ENCODE measurements at places on chromosomes 3 and 15. TPM values are rescaled to one million over a fixed set of nuclear protein-coding genes. Genes with fewer than 3 reads are reported as not detected.

ROPN1B gene
- total RNA-seq = not detected

RFX7 gene
- 36.5 TPM for total RNA-seq

GNB5 gene
- 56.0 TPM for total RNA-seq

IL12A gene
- not detected for total RNA-seq

- H3K4me1 ChIP-seq = peaks cover 8% of the 10 kb centered on the region
- no peak for DNase-seq
Observed at GRCh38 chr3:129822241-129822640, 71.3 kb downstream of the TMCC1 start.

DNA sequence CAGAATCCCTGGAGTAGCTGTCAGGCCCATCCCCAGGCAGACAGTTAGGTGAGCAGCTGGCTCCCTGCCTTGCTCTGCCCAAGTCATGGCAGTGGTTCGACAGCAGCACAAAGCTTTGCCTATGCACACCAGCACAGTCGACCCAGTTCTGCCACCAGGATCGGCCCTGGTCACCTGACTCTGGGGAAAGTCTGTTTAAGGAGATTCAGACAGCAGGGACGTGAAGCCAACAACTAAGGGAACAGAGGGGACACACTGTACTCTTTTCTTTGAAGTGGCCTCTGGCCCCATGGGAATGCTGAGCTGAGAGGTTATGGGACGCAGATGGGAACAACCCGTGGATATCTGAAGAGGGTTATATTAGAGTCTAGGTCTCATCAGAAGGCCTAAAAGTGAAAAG lies 134.8 kb downstream of the CHDH start:
- no peak overlapping the region for H3K4me3 ChIP-seq
- no peaks in the 10 kb centered on the region for H3K36me3 ChIP-seq
- DNase-seq = no peak
- H3K27ac ChIP-seq = no peak overlapping the region
- H3K4me1 ChIP-seq = peaks cover 12% of the 10 kb centered on the region

GRCh38 chr3:43913036-43913948 lies 222.6 kb downstream of the ABHD5 start:
- peaks cover 14% of the 10 kb centered on the region for H3K27me3 ChIP-seq
- H3K4me1 ChIP-seq = no peaks in the 10 kb centered on the region
- no peak overlapping the region for H3K27ac ChIP-seq
- no peak for DNase-seq

DNA sequence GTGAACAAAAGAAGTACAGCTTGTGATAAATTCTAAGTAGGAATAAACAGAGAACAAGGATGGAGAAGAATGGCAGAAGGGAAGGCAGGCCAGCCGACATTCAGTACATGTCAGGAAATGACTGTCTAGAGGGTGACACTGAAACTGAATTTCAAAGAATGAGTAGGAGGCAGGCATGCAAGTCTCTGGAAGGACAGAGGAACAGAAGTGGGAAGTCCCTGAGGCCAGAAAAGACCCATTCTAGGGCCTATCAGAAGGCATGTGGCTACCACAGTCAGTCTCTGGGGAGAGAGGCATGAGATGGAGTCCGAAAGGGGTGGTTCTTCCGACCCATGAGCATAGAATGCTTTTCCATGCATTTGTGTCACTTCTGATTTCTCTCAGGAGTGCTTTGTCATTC lies 243.5 kb upstream of the UBE2E2 start:
- peaks cover 4% of the 10 kb centered on the region for H3K27me3 ChIP-seq
- H3K4me3 ChIP-seq = no peak overlapping the region
- DNase-seq = no peak
- no peak overlapping the region for H3K27ac ChIP-seq

DNA sequence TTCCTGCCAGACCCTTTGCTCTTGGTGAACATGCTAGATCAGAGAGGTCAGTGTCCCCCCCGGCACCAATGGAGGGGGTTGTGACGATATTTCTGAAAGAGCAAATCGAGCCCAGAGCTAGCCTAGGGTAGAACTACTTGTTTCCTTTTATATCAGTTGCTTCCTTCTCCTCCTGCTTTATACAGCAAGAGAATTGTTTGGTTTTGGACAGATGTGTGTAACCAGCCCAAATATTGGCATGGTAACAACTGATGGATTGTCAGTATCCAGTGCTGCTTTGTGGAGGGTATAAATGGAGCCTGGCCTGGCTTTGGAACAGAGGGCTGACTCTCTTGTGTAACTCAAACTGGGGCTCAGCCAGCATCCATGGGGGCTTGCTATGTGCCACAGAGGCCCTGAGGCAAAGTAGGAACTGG lies 27.2 kb downstream of the SNX1 start:
- H3K27ac ChIP-seq = no peak overlapping the region

DNA sequence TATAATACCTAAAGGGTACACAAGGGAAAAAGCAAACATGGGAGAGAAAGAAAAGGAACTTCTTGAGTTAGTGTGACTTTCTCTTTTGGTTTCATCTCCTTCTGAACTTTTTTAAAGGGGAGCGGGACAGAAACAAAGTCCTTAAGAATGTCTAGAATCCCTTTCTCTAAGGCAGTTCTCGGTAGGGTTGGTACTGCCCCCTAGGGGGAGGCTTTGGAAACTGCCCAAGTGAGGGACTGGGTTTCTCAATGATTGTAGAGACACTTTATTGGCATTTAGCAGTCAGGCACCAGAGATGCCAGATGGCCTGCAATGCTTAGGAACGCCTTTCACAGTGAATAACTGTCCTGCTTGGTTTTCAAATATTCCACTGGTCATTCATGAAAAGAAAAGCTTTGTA lies 172.7 kb downstream of the WDR72 start:
- H3K27ac ChIP-seq = peak overlapping the region; percentile 1
- H3K4me3 ChIP-seq = no peak overlapping the region
- H3K27me3 ChIP-seq = no peaks in the 10 kb centered on the region
- H3K36me3 ChIP-seq = peaks cover 6% of the 10 kb centered on the region
- peaks cover 38% of the 10 kb centered on the region for H3K4me1 ChIP-seq
- peak; percentile 39 for DNase-seq
